ENCODE measurements at places on chromosomes 7 and 10.

DNA sequence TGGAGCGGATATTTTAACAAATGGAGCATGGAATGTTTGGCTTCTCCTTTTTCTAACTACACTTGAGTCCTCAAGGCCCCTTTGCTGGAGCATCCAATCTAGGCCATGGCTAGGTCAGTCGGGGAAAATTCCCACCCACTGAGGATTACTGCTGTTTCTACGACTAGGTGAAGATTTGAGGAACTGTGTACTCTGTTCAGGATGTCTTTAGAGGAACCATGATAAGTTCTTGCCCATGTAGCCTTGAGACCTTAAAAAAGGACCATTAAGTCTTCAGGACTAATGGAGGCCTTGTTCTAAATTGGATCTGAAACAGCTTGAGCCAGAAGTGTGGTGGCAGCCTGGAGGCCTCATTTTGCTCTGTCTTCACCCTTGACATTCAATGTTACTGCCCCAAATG, 6.2 kb downstream of the AGK start:
- no peak for DNase-seq

- no peak for DNase-seq
These were observed 85.8 kb downstream of the GRK5 start for GRCh38 chr10:119292968-119293760.

- DNase-seq = no peak
These were observed 350.1 kb upstream of the MKI67 start for GRCh38 chr10:128476368-128476725.

GRCh38 chr7:156639426-156640256, 933 bp upstream of the RNF32 start:
- DNase-seq = peak; percentile 34

DNA sequence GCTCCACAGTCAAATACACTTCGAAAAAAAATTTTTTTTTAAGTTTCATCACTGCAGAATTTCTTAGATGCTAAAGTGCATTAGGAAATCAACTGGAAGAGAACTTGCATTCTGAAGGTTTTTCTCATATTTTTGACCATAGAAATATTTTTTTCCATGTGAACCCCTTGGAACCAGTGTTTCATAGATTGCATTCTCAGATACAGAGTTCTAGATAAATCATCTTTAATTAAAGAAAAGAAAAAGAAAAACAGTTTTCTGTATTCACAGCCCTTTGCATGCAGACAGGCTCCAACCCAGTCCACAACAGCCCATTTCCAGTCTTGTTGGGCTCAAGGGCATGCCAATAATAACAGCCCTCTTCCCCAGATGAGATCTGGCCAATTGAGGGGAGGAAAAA, 75.5 kb upstream of the RPA3 start:
- no peak for DNase-seq

- DNase-seq = no peak
These were observed 38.3 kb downstream of the AHCYL2 start for GRCh38 chr7:129263168-129263567.

DNA sequence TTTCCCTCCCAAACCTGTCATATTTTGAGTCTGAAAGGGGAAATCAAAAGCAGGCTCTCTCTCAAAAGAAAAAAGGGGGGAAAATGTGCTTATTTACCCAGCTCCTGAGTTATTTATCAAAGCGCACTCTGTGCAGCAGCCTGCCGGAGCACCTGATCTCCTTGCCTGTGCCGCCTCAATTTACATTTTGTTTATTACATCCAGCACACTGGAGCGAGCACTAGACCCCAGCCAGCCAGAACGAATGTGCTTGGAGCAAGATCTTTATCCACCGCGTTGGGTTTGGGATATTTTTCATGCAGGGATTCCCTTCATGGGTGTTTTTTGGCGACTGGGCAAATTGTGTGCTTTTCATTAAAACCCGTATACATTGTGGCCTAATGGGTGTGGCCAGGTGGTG, 161.9 kb upstream of the INSYN2A start:
- peak; percentile 52 for DNase-seq

DNA sequence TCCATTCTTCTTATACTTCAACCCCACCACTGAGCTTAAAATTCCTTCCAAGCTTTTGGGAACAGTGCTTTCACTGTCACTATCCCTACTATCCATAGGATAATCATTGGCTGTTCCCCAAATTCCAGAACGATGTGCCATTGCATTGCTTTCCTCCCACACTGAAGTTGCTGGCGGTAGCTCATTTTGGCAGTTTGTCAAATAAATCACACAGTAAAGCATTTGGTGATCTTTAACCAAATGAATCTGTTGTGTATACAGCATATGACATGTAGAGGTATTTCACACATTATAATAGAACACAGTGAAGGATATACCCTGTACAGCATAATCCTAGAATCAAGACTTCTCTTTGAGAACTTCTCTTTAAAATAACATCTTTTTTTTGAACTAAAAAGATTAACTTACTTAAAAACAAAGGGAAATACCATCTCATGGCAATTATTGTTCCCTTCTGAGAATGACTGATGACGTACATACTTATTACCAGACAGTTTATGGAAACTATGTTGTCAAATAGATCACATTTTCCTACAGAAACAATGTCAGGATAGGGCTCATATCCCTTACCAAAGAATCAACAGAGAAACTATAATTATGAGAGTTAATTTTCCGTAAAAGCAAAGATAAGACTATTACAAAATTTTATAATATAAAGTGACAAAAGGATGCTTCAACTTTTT, 93.6 kb downstream of the CTNNA3 start:
- no peak for DNase-seq

GRCh38 chr10:22611425-22612115, 102.8 kb downstream of the PIP4K2A start:
- DNase-seq = no peak

DNA sequence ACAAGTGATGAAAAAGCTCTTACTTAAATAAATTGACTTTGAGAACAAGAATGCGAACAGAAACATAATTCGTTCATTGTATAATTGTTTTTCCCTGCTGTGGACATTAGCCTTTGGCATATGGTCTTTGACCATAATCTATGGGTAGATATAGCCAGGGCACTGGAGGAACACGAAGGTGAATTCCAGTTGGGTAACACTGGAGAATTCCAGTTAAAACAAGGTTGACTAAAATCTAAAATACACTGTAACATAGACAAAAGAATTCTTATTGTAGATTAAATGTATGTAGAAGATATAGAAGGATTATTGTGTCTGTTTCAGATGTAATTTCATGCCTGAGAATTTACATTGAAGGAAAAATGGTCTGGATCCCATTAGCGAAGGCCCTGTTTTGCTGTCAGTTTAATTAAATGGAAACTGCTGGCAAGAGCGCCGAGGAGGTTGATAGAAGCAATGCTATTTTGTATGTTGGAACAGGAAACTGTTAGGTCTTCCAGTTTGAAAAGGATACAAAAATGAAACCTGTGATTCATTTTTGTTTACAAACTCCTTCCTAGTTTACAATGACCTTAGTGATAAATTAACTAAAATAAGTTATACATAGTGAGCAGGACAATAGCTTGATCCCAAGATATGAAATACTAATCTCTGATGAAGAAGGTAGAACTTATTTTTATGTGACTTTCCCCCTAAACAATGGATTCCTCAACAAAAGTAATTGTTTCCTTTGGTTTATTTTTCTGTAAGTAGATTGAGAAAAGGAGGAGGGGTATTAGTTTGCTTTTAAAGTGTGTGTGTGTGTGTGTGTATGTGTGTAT, 68.9 kb downstream of the ARID5B start:
- DNase-seq = no peak

DNA sequence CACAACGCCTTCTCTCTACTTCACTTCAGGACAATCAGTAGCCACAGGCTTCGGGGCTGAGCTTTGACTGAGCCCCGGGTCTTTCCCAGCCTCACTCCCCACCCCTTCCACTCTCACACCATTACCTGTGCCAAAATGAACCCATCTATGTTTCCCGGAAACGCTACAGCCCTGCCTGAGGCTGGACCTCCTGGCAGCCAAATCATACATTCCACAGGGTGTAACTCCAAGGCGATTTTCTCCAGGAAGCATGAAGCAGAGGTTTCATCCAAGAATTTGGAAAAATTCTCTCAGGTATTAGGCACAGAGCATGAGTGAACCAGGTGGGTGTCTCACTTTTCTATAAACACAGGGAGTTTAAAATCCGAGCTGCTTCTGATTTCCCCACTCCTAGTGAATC, 286.3 kb downstream of the TNS3 start:
- DNase-seq = no peak

DNA sequence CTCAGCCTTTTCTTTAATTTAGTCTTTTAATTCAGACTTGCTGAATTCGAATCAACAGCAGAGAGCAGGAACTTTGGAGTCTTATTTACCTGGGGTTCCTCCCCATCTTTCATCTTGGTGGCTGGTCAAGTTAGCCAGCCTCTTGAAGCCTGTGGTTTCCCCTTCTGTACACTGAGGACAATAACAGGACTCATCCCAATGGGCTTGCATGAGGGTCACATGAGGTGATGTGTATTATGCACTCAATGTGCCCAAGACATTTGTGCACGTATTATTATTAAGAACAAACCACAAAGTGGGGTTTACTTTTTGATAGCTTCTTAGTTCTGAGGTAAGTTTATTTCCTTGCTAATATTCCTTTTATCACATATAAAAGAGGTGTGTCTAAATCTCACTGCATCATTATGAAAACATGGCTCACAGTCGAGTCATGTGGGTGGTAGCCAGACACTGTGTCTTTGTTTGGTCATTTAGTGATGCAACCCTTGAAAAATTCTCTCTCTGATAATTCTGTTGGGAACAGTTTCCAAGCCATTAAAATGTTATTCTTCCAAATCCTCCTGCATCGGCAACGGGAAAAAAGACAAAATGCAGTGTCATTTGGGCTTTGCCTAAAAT, 86.5 kb upstream of the GRB10 start:
- peak; percentile 1 for DNase-seq

- no peak for DNase-seq
These were observed 683 bp downstream of the INSIG1 start for GRCh38 chr7:155298288-155298833.

DNA sequence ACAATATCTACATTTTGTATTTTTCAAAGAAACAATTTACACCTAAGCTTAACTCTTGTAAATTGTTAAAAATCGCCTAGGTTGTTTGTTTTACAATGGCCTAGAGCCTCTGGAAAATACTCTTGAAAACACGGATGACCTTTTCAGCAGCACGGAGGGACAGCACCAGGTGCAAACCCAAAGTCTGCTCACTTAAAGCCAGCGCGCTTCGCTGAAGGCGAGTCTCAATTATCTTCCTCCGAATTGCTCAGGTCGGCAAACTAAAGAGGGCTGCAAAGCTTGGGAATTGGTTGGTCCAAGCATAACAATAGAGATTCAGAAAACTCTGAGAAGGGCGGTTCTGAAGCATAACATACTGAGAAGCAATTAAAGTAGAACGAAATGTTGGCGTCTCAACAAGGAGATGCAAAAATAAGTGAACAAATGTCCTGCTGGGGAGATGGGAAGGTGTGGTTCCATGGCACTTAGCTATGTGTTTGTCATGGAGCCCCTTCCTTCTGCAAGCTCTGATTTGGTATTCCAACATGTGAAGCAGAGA, 139.9 kb upstream of the PITRM1 start:
- DNase-seq = no peak

DNA sequence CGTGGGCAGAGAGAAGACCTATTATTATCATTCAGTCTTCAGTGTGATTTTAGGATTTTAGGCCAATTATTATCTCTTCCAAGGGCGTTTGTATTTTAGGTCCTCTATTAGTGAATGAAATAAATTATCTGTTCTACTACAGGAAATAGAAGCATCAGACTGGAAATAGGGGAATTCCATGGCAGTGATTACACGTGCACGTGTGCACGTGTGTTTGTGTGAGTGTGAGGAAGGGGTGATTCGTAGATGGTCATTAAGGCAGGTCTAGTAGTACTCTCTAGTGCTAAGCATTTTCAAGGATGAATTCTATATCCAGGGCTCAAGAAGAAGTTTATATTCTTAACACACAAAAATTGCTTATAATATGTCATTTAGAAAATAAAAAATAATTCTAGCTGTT, 623.2 kb downstream of the GATA3 start:
- DNase-seq = no peak

DNA sequence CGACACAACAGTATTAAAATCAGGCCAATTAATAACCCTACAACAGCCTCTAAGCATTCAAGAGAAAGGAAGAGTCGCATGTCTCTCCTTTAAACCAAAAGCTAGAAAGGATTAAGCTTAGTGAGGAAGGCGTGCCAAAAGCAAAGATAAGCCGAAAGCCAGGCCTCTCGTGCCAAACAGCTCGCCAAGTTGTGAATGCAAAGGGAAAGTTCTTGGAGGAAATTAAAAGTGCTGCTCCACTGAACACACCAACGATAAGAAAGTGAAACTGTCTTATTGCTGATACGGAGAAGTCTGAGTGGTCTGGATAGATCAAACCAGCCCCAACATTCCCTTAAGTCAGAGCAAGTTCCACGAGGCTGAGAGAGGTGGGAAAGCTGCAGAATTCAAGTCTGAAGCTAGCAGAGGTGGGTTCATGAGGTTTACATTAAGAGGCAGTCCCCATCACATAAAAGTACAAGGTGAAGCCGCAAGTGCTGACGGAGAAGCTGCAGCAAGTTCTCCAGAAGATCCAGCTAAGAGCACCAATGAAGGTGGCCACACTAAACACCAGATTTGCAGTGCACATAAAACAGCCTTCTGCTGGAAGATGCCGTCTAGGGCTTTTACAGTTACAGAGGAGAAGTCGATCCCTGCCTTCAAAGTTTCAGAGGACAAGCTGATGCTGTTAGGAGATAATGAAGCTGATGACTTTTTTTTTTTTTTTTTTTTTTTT, 194.8 kb downstream of the MAD1L1 start:
- peak; percentile 59 for DNase-seq

DNA sequence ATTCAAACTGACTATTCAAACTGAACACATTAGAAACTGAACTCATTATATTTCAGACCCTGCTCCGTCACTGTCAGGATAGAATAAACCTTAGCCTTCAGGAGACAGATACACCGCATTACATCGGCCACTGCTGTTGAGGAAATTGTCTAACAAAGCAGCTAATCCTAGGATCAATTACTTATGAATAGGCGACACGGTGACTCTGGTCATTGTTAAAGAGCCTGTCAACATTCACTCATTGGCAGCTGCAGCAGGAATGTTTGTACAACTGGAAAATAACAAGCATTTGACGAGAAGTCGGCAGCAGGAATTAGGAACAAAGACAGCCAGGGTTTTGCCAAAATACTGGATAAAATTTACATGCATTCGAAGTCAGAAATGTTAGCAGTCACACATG, 112.0 kb upstream of the MKX start:
- no peak for DNase-seq

DNA sequence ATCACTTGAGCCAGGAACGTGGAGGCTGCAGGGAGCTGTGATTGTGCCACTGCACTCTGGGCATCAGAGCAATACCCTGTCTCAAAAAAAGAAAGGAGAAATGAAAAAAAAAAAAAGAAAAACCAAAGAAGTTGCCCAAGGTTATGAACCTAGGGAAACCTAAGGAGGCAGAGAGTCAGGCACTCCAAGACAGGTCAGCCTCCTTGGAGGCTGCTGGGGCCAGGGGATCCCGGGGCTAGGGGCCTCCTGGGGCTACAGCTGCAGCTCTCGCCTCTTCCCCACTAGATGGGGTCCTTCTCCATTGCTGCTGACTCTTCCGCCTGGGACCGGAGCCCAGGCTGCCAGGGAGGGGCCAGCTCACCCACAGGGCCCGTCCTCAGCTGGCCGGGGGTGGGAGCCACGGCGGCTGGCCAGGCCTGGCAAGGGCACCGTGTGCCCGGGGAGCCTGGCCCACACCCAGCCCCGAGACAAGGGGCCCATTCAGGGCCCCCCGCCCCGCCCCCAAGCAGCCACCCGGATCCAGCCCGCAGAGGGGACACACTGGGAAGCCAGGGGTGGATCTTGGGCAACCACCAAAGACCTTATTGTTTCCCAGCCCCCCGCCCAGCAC, 1.7 kb upstream of the SPACDR start:
- peak; percentile 73 for DNase-seq

- no peak for DNase-seq
These were observed 160.3 kb upstream of the LYZL2 start for GRCh38 chr10:30789806-30790205.

All from kidney (tissue), 22 donors.